ENCODE measurements at places on chromosomes 1 and 21. TPM values are rescaled to one million over a fixed set of nuclear protein-coding genes. Genes with fewer than 3 reads are reported as not detected.

DNA sequence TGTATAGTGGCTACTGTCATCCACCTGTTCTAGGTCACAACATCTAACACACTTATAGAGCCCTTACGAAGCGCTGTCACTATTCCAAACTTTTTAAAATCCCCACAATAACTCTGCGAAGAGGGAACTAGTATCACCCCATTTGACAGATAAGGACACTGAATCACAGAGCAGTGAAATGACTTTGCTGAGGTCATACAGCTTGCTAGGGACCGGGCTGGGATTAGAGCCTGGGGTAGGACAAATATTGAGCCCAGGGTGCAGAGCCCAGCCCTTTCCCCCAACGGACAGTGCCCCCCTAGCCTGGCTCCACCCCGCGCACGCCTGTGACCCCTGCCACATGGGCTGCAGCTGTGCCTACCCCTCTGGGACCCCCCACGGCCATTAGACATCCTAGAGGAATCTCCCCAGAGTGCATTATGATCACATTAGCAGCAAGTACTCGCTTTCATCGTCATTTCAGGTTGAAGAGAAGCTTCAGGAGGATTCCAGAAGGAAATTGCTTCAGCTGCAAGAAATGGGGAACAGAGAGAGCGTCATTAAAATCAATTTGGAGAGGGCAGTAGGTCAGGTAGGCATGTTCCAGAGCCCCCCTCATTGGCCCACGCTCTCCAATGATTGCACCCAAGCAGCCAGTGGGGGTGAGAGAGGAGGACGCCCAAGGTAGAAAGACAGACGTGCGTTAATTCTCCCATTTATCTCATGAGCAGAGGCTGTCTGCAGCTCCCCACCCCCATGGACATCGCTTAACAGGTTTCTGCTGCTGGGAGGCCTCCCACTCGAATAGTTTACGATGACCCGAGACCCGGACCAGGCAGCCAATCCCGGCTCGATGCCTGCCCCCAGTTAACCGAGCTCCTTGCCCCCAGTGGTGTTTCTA lies 77.2 kb downstream of the FHAD1 start:
- no peak for DNase-seq
- peaks cover 8% of the 10 kb centered on the region for H3K4me1 ChIP-seq
- H3K27me3 ChIP-seq: peaks cover 40% of the 10 kb centered on the region
- H3K4me3 ChIP-seq: no peak overlapping the region

GRCh38 chr1:72634946-72635345 lies 352.6 kb upstream of the NEGR1 start:
- no peak overlapping the region for H3K27ac ChIP-seq
- no peak for DNase-seq
- H3K4me1 ChIP-seq: no peaks in the 10 kb centered on the region
- no peak overlapping the region for H3K4me3 ChIP-seq
- no peaks in the 10 kb centered on the region for H3K36me3 ChIP-seq

DNA sequence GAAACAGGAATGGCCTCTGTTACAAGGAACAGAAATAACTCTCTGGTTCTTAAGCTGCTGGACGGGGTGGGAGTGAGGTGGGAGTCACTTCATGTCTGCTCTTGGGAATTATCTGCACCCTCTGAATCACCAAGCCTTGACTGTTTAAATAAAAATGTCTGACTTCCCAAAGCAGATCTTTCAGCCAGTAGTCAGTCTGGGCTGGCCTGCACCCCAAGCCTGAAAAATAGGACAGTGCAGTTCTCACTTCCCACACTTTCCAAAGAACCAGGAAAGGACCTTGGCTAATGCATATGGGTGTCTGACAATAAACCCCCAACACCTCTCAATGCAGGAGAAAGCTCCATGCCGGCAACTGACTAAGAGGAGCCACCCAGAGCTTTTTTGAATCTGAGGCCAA lies 796 bp downstream of the S100A7 start:
- DNase-seq: no peak
- H3K36me3 ChIP-seq: no peaks in the 10 kb centered on the region
- no peak overlapping the region for H3K4me3 ChIP-seq
- H3K27ac ChIP-seq: no peak overlapping the region

Gene LCK
- 248 TPM for total RNA-seq

Gene HAO2
- not detected for total RNA-seq

Measured in activated CD4-positive, alpha-beta T cell treated with anti-CD3 and anti-CD28 coated beads, Interleukin-2, amount 10 ng/mL, durations not matched to agents 24 days and 14 days (primary cell).